ENCODE measurements at places on chromosomes 4 and X.

- no peak for DNase-seq
- no peak overlapping the region for H3K4me3 ChIP-seq
- H3K4me1 ChIP-seq, result peaks cover 13% of the 10 kb centered on the region
- H3K27ac ChIP-seq, result no peak overlapping the region
Measured at GRCh38 chr4:163548481-163549243, 54.2 kb downstream of the TMA16 start.

GRCh38 chr4:38179690-38180377 lies 219.6 kb downstream of the PTTG2 start:
- H3K27me3 ChIP-seq, result no peaks in the 10 kb centered on the region
- peak overlapping the region; percentile 55 for H3K27ac ChIP-seq
- H3K4me3 ChIP-seq, result no peak overlapping the region
- DNase-seq, result peak; percentile 94
- H3K36me3 ChIP-seq, result no peaks in the 10 kb centered on the region

DNA sequence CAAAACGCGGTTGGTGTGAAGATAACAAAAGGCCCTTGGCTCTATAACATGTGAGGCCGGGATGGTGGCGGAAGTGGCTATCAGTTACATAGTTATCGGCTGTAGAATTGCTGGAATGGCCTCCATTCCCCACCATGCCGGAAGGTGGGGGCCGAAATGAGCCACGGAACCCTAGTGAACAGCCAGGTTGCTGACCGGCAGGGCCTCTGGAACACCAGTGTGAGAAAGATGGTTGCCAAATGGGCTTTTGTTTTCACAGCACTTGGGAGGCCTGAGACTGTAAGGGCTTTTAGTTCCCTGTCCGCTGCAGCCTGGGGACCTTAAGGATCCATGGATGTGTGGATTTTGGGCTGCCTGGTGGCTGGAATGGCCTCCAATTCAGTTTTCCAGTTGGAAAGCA lies 23.3 kb upstream of the ARX start:
- no peak overlapping the region for H3K27ac ChIP-seq
- DNase-seq, result no peak
- H3K36me3 ChIP-seq, result no peaks in the 10 kb centered on the region
- H3K4me1 ChIP-seq, result no peaks in the 10 kb centered on the region

GRCh38 chr4:79296768-79297428 lies 29.0 kb downstream of the NAA11 start:
- H3K4me1 ChIP-seq, result peaks cover 24% of the 10 kb centered on the region
- H3K36me3 ChIP-seq, result no peaks in the 10 kb centered on the region
- DNase-seq, result no peak
- H3K27ac ChIP-seq, result no peak overlapping the region

DNA sequence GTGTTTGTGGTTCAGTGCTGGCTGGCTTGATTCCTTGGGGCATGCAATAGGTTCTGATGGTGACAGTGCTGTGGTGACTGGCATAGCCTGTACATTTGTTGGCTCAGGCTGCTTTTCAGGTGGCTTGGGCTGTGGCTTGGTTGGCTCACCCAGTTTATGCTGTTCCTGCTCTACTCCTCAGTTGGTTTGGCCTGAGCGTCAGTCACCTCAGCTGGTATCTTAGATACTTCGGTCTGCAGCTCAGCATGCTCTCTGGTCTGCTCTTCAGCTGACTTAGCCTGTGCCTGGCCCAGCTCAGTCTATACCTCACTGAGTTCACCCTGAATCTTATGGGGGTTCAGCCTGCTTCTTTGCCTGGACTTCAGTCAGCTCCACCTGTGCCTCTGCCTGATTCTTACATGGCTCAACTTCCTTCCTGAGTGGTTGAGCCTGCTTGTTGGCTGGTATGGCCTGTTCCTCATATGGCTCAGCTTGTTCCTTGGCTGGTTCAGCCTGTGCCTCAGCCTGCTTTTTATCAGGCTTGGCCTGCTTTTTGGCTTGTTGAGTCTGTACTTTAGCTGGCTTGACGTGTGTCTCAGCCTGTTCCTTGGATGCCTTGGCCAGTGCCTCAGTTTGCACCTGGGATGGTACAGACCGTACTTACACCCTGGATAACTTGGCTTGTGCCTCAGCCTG lies 170.6 kb downstream of the MSN start:
- H3K27ac ChIP-seq, result no peak overlapping the region
- no peaks in the 10 kb centered on the region for H3K4me1 ChIP-seq
- DNase-seq, result peak; percentile 31
- no peaks in the 10 kb centered on the region for H3K36me3 ChIP-seq
- H3K4me3 ChIP-seq, result no peak overlapping the region
- no peaks in the 10 kb centered on the region for H3K27me3 ChIP-seq

DNA sequence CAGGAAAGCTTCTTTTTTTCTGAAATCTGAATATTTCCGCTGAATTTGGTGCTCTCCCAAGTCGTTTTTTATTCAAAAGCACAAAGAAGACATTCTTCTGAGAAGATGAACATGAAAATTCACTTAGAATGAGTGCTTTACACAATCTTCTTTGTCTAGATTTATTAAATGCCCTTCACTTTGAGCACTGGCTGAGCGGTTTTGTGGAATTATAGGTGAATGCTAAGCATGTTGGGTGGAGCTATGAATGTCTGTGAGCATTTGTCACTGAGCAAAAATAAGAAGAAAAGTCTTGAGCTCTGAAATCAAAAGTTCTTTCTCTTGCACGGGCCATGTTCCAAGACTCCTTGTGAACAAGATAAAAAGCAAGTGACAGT lies 13.1 kb downstream of the GASK1B start:
- H3K4me1 ChIP-seq, result peaks cover 21% of the 10 kb centered on the region
- DNase-seq, result no peak
- no peaks in the 10 kb centered on the region for H3K36me3 ChIP-seq
- H3K27ac ChIP-seq, result no peak overlapping the region
- no peaks in the 10 kb centered on the region for H3K27me3 ChIP-seq

GRCh38 chr4:122946142-122946541 lies 23.7 kb upstream of the NUDT6 start:
- H3K27ac ChIP-seq, result no peak overlapping the region
- no peak overlapping the region for H3K4me3 ChIP-seq
- H3K4me1 ChIP-seq, result no peaks in the 10 kb centered on the region
- H3K36me3 ChIP-seq, result peaks cover 42% of the 10 kb centered on the region
- DNase-seq, result no peak
